Caudate nucleus (tissue), 63 donors: ENCODE measurements at places on chromosomes 12 and 14.

GRCh38 chr14:71208702-71209357 lies 301.6 kb downstream of the PCNX1 start:
- DNase-seq: no peak

GRCh38 chr12:121966959-121967358 lies 48.6 kb downstream of the CFAP251 start:
- no peak for DNase-seq

DNA sequence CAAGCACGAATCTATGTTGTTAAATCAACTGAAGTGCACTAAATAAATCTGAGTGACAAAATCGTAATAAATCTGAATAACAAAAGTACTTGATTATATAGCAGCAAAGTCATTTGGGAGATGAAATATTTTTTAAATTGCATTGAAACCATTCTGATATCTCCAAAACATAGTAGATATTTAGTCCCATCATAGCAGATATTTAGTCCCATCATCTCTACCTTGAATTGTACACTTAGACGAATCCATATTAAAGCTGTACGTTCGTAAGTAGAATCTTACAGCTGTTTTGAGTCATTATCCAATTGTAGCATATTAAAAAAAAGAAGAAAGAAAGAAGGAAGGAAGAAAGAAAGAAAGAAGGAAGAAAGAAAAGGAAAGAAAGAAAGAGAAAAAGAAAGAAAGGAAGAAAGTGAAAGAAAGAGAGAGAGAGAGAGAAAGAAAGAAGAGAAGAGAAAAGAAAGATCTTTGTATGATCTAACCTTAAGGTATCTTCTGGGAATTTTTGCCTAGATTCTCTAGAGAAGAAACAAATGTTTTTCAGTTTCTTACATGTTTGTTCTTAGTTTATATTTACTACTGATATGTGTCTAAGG lies 2.6 kb downstream of the DCN start:
- no peak for DNase-seq

DNA sequence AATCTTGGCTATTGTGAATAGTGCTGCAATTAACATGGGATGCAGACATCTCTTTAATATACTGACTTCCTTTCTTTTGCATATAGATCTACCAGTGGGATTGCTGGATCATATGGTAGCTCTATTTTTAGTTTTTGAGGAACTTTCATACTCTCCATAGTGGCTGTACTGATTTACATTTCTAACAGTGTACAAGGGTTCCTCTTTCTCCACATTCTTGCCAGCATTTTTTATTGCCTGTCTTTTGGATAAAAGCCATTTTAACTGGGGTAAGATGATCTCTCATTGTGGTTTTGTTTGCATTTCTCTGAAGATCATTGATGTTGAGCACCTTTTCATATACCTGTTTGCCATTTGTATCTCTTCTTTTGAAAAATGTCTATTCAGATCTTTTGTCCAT lies 8.4 kb downstream of the AMDHD1 start:
- DNase-seq: no peak

DNA sequence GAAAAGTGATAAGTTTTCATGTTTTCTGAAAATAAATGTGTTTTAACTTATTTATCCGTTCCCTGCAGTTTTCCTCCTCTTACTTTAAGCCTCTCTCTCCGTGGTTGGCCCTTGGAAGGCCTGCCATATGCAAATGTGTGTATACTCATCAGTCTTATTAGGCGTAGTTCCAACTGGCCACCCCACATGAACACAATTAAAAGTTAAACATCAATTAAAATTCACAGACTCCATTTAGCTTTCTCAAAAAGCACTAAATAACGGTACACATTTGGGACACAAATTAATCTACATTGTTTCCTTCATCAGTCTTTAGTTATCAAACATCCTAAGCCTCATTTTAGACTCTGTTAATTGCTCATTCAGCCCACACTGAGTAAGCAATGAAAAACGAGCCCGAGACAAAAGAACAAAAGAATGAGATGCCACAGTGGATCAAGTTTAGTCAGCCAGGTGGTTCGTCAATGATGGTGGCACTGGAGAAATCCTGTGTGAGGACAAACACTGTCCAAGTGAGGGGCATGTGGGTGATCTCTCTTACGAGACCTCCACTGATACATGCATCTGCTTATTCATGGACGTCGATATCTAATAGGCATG lies 76.0 kb upstream of the TMCC3 start:
- no peak for DNase-seq

- no peak for DNase-seq
Measured at GRCh38 chr12:42421844-42422779, 96.1 kb downstream of the PPHLN1 start.

DNA sequence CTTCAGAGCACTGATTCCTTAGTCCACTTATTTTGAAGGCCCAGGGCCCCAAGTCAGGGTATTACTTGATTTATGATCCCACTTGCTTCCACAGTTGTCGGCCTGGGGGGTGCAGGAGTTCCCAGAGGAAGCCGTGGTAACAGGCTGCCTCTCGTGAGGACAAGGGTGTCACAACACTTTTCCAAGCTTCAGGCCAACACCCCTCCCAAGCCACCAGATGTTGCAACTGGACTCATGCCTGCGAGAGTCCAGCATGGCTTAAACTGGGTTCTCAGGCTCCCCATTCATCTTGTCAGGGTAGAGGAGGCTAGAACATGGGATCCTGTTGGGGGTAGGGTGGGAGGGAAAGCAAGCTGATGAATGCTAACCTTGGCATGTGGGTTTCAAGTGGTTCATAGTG lies 56.1 kb downstream of the BMP4 start:
- no peak for DNase-seq

DNA sequence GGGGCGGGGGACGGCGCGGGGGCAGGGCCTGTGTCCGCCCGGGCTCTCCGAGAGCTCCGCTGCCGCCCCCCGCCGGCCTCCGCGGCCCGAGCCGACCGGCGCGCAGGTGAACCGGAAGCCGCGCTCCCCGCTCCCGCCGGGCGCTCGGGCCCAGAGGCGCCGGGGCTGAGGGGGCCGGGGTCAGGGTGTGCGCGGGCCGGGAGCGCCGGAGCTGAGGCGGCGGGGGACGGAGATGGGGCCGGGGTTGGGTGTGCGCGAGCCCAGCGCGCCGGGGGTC lies 431 bp downstream of the HIP1R start:
- no peak for DNase-seq

DNA sequence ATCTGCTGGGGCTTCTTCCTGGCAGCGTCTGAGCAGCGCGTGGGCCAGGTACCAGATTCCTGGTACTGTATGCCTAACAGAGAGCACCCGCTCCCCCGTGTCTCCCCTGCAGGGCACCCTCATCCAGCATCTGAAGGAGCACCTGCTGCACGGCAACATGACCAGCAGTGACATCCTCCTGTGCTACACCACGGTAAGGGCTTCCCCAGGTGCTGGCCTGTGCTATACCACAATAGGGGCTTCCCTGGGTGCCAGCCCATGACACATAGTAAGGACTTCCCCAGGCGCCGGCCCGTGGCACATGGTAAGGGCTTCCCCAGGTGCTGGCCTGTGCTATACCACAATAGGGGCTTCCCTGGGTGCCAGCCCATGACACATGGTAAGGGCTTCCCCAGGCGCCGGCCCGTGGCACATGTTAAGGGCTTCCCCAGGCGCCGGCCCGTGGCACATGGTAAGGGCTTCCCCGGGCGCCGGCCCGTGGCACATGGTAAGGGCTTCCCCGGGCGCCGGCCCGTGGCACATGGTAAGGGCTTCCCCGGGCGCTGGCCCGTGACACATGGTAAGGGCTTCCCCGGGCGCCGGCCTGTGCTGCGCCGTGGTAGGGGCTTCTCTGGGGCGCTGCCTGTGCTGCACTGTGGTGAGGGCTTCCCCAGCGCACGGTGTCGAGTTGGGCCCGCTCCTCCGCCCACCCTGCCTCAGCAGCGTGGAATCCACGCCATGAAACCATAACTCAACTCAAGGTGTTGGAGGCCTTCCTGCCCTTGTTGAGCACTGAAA lies 49.3 kb downstream of the AACS start:
- no peak for DNase-seq

DNA sequence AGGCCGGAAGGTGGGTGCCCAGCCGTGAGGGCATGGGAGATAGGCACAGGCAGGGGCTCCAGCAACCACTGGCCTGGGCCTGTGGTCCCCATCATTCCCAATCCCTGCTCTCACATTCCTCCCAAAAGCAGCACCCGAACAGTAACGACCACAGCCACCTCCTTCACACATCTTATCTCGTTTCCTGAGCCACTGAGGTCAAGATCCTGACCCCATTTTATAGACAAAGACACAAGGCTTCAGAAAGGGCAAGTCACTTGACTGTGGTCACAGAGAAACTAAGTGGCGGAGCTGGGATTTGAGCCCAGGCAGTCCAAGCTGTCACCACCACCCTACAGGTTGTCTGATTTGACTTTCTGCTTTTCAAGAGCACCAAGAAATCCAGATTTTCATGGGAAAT lies 38.9 kb downstream of the DTX1 start:
- DNase-seq: no peak

DNA sequence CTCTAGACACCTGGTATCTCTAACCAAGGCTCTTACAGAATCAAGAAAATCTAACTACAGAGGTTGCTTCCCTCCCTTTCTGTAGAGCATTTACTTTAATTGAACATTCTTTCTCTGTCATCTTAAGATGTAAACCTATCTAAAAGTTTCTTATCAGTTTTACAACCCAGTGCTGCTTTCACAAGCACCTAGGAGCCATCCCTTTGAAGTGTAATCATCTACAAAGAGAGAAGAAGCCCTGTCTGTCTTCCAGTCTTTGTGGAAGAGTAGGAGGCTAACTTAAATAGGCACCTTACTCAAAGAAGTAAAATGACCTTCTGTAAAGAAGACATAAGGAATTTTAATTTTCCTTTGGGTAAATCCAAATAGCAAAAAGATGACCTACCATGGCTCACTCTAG lies 763.9 kb upstream of the LRFN5 start:
- DNase-seq: no peak
